ENCODE measurements at places on chromosomes 3 and 15. TPM values are rescaled to one million over a fixed set of nuclear protein-coding genes. Genes with fewer than 3 reads are reported as not detected.

CPNE9 gene
- total RNA-seq = 0.07 TPM

GRCh38 chr3:186483611-186484340 is 60.4 kb downstream of the CRYGS start:
- no peaks in the 10 kb centered on the region for H3K36me3 ChIP-seq
- DNase-seq = no peak
- H3K27me3 ChIP-seq = peaks cover 8% of the 10 kb centered on the region
- H3K4me1 ChIP-seq = no peaks in the 10 kb centered on the region
- no peak overlapping the region for H3K27ac ChIP-seq

DNA sequence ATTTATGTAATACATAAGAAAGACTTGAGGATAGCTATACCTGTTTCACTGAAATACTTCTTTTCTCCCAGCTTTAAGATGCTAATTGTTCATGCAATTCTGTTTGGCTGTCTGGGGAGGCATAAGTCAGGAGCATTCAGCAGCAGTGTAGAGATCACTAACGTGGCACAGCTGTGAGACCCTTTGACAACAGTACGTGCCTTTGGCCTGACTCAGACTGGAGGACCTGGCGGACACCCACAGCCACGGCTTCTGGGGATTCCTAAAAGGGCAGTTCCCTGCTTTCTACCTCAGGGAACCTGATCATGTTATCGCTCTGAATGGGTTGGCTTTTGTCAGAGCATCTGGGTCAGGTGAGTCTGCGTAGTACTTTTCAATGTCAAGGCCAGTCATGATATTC is 295.0 kb upstream of the ICE2 start:
- no peak overlapping the region for H3K27ac ChIP-seq
- DNase-seq = no peak
- H3K4me1 ChIP-seq = no peaks in the 10 kb centered on the region
- no peak overlapping the region for H3K4me3 ChIP-seq

DNA sequence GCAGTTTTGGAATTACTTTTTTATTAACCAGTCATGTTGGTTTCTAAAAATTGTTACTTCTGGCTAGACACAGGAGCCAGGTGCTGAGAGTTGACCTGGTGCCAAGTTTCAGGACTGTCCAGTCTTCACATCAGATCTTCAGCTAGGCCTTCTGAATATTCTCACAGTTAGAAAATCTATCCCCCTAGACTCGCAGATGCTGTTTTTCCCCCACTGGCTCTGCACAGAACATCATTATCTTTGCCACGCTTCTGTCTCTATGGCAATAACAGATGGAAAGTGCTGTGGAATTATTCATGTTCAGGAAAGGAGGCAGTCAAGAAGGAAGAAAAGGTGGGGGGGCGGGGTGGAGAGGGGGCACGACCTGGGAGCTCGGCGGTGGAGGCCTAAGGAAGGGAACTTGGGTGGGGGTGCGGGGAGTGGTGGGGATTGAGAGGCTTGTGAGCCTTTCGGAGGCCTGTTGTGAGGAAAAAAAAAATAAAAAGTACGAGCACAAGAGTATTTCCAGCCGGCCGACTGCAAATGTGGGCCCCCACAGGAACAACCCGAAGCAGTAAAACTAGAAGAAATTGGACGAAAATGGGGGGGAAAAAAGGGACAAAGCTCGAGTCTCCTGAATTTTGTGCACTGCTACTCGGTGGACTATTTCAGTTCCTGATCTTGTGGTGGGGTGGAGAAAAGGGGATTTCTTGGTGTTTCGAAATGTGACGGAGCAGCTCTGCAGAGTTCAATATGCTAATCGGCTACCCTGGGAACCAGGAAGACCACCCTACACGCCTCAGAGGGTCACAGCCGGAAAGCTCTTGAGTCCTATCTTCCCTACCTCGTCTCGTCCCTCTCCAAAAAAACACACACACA is 1.5 kb upstream of the SKIL start:
- H3K27me3 ChIP-seq = no peaks in the 10 kb centered on the region
- peak overlapping the region; percentile 72 for H3K4me3 ChIP-seq
- H3K27ac ChIP-seq = peak overlapping the region; percentile 65
- H3K36me3 ChIP-seq = peaks cover 7% of the 10 kb centered on the region
- no peak for DNase-seq

CSK gene
- total RNA-seq = 38.0 TPM

GRCh38 chr3:112086076-112086854 is at the start of gene C3orf52:
Gene C3orf52, plus strand, starts transcription at chr3:112086389. Its CDS starts 19 bp downstream, at chr3:112086408.
- H3K36me3 ChIP-seq = no peaks in the 10 kb centered on the region
- peaks cover 44% of the 10 kb centered on the region for H3K4me1 ChIP-seq
- H3K27ac ChIP-seq = peak within 1 kb of the TSS; percentile 93
- peak within 1 kb of the TSS; percentile 94 for H3K4me3 ChIP-seq
- peak; percentile 91 for DNase-seq

KLHL24 gene
- total RNA-seq = 10.0 TPM

DNA sequence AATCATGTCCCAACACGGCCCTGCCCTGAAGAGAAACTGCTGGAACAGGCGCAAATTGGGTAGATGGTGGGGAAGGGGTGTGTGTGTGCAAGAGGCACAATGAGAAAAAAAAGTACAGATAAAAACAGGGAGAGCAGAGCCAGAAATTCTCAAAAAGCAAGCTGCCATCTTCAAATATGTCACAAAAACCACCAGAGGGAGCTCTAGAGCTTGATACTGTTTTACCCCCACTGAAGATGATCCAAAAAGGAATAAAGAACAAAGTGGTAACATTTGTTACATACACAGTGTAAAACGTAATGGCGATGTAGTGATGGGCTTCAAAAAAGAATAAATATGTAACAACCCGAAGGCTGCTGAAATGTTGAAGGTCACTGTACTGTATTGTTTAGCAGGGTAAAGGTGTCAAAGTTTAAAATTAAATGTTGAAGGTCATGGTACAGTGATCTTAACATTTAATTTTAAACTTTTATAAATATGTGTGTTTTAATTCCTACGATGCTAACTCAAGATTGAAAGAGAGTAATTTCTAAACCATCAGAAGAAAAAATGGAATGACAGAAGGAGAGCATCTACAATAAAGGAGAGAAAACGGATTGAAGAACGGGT is 6.0 kb downstream of the SNRPA1 start:
- no peak overlapping the region for H3K27ac ChIP-seq
- no peak overlapping the region for H3K4me3 ChIP-seq
- 0 out of 2 replicates have a peak, but pooled peaks cover 10% of the 10 kb centered on the region for H3K4me1 ChIP-seq
- DNase-seq = peak; percentile 68
- H3K36me3 ChIP-seq = peaks cover 57% of the 10 kb centered on the region

ZIC1 gene
- total RNA-seq = not detected

PEX5L gene
- total RNA-seq = 0.69 TPM

- no peaks in the 10 kb centered on the region for H3K36me3 ChIP-seq
- no peak overlapping the region for H3K4me3 ChIP-seq
- H3K4me1 ChIP-seq = no peaks in the 10 kb centered on the region
These were observed 185.2 kb upstream of the ARL6 start for GRCh38 chr3:97579365-97579764.

GRCh38 chr3:44411031-44411645 is 66.3 kb downstream of the ZNF445 start:
- no peaks in the 10 kb centered on the region for H3K4me1 ChIP-seq
- no peaks in the 10 kb centered on the region for H3K27me3 ChIP-seq
- no peak overlapping the region for H3K27ac ChIP-seq
- no peak for DNase-seq
- no peak overlapping the region for H3K4me3 ChIP-seq

TJP1 gene
- 102 TPM for total RNA-seq

UROC1 gene
- total RNA-seq = not detected

- DNase-seq = no peak
- no peaks in the 10 kb centered on the region for H3K27me3 ChIP-seq
- no peaks in the 10 kb centered on the region for H3K4me1 ChIP-seq
- H3K36me3 ChIP-seq = no peaks in the 10 kb centered on the region
- H3K27ac ChIP-seq = no peak overlapping the region
These were observed 37.0 kb downstream of the PARP16 start for GRCh38 chr15:65249641-65250040.

DNA sequence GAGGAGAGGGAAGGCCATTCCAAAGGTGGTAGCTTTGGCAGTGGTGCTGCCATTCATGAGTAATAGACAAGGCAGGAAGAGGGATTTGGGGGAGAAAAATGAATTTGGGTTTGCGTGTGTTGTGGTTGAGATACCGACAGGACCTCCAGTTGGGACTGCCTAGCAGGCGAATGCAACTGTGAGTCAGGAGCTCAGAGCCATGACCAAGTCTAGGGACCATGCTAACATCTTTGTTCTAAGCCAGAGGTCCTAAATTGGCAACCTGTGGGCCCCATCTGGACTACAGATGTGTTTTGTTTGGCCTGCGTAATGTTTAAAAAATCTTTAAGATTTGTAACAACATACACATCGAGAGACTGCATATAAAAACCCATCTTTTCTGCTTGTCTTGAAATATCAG is 61.6 kb downstream of the SAMMSON start:
- no peaks in the 10 kb centered on the region for H3K4me1 ChIP-seq
- no peaks in the 10 kb centered on the region for H3K36me3 ChIP-seq
- DNase-seq = no peak
- H3K27me3 ChIP-seq = peaks cover 19% of the 10 kb centered on the region
- H3K4me3 ChIP-seq = no peak overlapping the region

BFSP2 gene
- not detected for total RNA-seq

DNA sequence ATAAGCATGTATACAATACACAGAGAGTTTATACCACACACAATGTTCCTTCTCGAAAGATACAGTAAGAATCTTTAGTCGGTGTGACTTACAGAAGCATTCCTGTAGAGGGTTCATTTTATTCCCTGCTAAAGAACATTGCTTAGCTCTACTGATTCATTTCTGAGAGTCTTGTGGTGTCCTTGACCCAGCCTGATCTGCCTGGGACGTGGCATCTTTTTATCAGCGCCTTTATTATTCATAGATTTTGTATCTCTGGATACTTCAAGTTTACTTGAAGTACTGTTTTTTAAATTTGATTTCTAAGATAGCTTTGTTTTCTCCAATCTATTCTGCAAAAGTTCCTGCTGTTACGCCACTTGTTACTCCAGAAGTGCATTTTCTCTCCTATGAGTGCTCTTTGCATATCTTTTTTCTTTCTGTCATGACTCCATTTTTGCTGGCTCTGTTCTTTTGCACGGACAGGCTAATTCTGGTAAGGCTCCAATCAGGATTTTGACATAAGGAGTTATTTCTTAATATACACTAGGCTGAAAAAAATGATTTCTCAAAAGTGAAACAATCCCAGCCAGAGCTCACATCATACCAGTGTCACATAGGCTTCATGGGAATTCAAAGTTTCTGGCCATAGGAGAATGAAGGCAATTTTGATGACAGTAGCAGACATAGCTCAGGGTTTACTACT is 114.5 kb upstream of the TNIK start:
- H3K36me3 ChIP-seq = no peaks in the 10 kb centered on the region
- no peaks in the 10 kb centered on the region for H3K27me3 ChIP-seq
- H3K4me1 ChIP-seq = no peaks in the 10 kb centered on the region
- DNase-seq = no peak
- no peak overlapping the region for H3K27ac ChIP-seq

DNA sequence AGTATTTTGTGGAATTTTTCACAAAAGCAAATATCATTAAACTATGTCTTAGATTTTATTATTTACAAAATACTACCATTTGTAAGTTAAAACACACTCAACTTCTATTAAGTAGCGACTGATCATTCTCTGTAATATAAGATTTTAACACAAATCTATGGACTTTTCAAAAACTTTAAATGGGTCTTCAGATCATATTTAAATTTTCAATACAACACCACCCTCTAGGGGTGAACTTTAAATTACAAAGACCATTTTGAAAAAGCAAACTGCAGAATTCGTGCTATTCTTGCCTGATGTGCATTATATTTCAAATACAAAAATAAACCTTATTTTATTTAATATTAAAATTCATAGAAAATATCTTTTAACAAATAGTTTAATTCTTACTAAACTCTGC is 8.2 kb upstream of the VGLL4 start:
- DNase-seq = peak; percentile 70
- no peaks in the 10 kb centered on the region for H3K4me1 ChIP-seq
- H3K36me3 ChIP-seq = no peaks in the 10 kb centered on the region
- H3K27ac ChIP-seq = no peak overlapping the region
- H3K27me3 ChIP-seq = no peaks in the 10 kb centered on the region
- H3K4me3 ChIP-seq = no peak overlapping the region

GRCh38 chr3:178146406-178146831 is 389.8 kb upstream of the KCNMB2 start:
- H3K27ac ChIP-seq = no peak overlapping the region
- peak; percentile 41 for DNase-seq
- no peaks in the 10 kb centered on the region for H3K36me3 ChIP-seq
- H3K4me1 ChIP-seq = peaks cover 5% of the 10 kb centered on the region
- H3K4me3 ChIP-seq = no peak overlapping the region

ABTB1 gene
- total RNA-seq = 8.4 TPM

DNA sequence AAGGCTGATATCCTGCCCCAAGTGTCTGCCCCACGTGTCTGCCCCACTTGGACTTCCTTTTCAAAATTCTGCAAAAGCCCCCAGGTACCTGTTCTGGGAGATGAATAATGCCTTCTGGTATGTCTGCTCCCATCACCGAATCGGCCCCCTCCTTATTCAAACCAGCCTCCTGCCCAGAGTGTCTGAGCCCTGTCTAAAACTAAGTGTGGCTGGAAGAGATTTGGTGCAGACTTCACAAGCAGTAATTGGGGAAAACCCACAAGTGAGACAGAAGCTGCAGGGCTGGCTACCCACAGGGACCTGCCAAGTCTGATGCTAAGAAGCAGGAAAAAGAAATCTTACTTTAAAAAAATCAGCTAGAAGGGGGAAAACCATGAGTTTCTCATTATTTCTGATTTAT is 85.1 kb downstream of the DUT start:
- no peak overlapping the region for H3K4me3 ChIP-seq
- H3K4me1 ChIP-seq = peaks cover 26% of the 10 kb centered on the region
- no peaks in the 10 kb centered on the region for H3K27me3 ChIP-seq
- DNase-seq = no peak
- H3K27ac ChIP-seq = peak overlapping the region; percentile 92

- H3K27ac ChIP-seq = no peak overlapping the region
- no peaks in the 10 kb centered on the region for H3K27me3 ChIP-seq
- H3K4me3 ChIP-seq = no peak overlapping the region
These were observed 15.7 kb downstream of the FAM81A start for GRCh38 chr15:59453474-59454215.

GPR87 gene
- 14.5 TPM for total RNA-seq

GRCh38 chr15:41866263-41866703 is 27.6 kb downstream of the SPTBN5 start:
- peaks cover 30% of the 10 kb centered on the region for H3K4me1 ChIP-seq
- H3K27me3 ChIP-seq = no peaks in the 10 kb centered on the region
- no peak for DNase-seq
- H3K36me3 ChIP-seq = no peaks in the 10 kb centered on the region

All from PC-3 (cell line).